ENCODE measurements at places on chromosomes 3 and 15. TPM values are rescaled to one million over a fixed set of nuclear protein-coding genes. Genes with fewer than 3 reads are reported as not detected.

CHDH gene
- 24.1 TPM for total RNA-seq

RTP1 gene
- not detected for total RNA-seq

DNA sequence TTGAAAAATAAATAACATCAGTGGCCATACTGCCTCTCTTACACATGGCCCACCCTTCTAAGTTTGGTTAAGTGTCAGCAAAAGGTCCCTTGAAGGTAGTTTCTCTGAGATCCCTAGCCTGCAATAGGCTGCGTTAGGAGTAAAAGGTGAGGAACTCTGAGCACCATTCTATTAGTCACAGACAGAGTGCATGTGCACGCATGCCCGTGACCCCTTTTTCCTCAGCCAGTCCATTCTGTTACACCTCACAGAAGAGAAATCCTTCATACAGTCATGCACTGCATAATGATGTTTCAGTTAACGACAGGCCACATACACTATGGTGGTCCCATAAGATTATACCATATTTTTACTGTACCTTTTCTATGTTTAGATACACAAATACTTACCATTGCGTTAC lies 12.5 kb downstream of the RCCD1 start:
- DNase-seq = no peak

GRCh38 chr15:74179101-74179841 lies 5.8 kb downstream of the ISLR start:
- no peak for DNase-seq

DNA sequence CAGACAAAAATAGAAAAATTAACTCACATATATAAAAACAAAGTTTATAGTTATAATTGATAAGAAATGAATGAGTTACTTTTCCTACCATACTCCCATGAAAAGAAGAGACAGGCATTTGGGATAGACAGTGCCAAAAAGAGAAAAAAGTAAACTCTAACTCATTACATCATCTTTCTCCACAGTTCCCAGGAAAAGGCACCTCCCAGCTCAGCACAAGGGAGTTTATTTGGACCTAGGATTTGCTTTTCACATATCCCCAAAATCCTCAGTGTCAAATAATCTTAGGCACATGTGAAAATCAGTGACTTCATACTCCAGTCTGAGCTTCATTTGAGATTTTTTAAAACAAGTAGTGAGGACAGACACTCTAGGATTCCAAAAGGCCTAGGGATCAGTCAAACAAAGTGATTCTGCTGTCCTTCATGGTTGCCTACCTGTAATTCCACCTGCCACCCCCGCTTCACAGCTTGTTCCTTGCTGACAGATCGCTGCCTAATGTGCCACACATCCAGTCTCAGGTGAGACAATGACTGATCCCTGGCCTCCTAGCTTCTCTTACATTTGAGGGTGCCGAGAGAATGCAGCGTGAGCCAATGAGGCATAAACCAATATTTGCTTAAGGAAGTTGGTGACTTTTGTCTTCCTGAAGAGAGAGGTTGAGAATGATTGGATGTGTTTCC lies 573.7 kb downstream of the TBL1XR1 start:
- DNase-seq = no peak

All from Panc1 (cell line).